ENCODE measurements at places on chromosomes 11 and 22.

GRCh38 chr11:47067401-47067800 is 109.3 kb downstream of the ARFGAP2 start:
- peak; percentile 49 for DNase-seq

DNA sequence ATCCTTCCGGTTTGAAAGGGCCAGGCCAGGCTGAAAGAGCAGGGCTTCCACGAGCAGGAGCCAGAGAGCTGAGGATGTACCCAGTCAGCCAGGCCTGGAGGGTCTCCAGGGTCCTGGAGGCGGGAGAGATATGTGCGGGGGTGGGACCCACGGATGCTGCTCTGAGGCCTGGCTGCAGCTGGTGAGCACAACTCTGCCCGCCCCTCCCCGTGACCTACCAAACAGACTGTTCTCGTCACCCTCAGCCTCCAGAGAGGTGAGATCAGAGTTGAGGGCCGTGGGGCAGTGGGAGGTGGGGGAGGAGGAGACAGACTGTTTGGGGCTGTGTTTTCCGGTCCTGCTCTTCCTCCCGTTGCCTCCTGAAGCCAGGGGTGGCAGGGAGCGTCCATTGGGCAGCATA is 42.2 kb downstream of the TRIOBP start:
- DNase-seq: no peak

DNA sequence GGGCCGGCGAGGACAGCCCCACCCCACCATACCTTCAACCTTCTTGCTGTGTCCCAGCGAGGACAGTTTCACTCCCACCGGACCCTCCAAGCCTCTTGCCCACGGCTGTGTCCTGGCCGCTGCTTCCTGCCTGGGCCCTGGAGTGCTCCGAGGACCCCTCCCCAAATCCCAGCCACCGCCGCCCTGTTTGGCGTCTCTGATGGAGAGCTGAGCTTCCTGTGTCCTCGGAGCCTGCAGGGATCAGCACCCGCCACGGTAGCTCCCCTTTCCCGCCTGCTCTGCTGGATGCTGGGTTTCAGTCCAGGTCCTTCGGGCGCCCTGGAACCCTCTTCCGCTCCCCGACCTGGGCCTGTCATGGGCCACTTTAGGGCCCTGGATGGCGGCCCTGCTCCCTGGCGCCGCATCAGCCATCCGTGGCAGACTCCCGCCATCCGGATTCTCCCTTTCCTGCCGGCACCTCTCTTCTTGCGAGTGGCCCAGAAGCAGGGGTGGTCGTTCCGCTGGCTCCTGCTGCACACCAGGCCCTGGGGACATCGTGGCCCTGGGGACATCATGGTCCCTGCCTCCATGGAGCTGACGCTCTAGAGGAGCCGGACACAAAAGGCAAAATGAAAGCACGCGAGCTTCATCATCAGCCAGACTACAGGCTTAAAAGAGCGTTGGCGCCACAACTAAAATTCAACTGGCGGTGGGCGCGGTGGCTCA is 34.3 kb upstream of the GAL start:
- DNase-seq: no peak

DNA sequence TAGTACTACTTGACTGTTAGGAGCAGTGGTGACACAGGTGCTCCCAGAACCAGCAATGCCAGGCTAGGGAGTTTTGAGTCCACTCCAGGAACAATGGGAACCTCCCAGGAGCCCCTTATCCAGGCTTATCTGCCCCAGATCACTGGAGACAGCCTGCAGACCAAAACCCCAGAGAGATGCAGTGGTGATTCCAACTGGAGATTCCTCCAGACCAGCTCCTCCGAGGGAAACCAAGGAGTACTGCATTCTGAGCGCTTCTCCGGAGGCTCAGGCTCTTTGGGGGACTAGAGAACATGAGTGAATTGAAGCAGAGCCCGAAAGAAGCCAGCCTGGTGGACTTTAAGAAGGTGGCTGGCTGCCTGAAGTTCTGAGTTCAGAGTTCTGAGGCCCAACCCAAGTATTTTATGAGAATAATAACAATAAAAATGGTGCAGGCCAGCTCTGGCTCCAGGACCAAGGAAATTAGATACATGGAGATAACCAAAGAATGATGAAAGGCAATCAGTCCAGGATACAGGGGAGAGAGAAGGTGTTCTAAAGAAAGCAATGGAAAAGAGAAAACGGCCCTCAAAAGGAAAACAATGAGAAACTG is 1.3 kb upstream of the TMEM25 start:
- DNase-seq: no peak

- no peak for DNase-seq
These were observed 73.8 kb upstream of the ARFGAP3 start for GRCh38 chr22:42930810-42931420.

- DNase-seq: no peak
These were observed 58.3 kb downstream of the LDLRAD3 start for GRCh38 chr11:36002196-36002595.

GRCh38 chr11:44004452-44005062 is 43.2 kb upstream of the ACCSL start:
- DNase-seq: no peak

DNA sequence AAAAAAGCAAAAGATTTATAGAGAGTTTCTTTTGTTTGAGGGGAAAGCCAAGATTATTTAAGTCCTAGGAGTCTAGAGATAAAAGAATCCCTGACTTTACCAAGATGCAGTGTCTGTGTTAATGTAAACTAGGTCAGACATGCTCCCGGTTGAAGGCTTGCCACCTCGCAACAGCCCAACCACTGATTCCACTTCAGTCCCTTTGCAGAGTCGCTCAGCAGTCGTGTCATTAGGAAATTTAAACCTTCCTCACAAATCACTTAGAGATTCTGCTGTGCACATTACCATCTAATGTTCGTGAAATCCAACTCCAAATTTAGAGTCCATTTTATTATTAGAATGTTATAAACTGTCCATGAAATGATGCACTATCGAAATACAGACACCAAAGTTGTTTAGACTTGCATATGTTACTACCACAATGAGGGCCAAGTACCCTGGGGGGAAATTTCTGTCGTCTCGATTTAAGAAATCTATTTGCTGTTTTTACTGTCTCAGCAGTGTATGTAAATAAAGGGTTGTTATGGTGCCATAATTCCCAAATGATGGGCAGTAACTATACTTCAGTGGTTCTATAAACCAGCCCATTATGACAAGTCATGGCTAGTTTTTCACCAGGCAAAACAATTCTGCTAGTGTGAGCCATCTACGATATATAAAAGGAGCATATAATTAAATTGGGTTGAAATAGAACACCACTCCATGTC is 101.4 kb upstream of the MTNR1B start:
- DNase-seq: no peak

- DNase-seq: no peak
These were observed 1.1 kb upstream of the MRGPRX4 start for GRCh38 chr11:18171377-18172000.

GRCh38 chr11:113802621-113803020 is 23.0 kb downstream of the CLDN25 start:
- DNase-seq: no peak

DNA sequence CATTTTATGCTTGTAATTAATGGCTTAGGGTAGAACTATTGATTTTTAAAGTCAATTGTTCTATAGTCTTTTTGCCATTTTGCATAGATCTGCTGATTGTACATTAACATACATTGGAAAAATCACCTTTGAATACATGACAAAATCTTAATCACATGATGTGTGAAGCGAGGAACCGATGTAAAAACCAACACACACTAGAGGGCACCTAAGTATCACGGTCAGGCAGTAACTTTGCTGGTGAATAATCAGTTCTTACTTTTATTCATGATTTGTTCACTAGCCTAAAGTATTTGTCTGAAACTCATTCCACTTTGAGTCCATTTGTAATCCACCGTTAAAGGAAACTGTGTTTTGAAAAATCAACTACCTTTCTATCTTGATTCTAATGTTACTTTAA is 28.2 kb downstream of the JHY start:
- DNase-seq: peak; percentile 3

DNA sequence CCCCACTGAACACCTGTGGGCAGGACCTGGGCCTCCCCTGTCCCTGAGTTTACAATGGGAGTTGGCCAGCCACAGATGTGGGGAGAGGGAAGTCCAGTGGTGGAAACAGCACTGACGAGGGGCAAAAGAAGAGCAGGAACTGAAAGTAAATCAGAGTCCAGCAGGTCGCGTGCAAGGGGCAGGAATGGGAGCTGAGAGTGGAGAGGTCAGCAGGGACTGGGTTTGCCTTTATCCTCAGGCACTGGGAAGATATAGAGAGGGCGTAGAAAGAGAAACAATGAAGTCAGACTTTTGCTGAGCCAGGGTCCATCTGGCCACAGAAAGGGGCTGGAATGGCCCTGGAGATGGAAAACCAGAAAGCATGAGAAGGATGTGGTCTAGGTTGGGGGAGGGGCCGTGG is 8.5 kb downstream of the P2RY6 start:
- no peak for DNase-seq

DNA sequence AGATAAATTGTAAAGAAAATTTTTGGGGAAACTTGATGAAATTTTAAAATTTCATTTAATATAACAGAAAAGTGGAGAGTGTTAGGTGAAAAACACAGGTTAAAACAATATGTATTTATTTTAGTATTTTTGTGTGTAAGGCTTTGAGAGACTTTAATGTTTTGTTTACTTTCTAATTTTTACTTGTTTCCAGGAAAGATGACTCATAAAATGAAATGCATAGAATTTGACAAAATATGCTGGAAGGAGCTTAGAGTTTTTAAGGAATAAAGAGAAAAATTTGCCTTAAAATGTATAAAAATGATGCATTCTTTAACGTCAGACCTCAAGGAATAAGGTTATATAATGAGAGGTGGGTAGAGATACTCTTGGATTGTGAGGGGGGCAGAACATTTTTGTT is 1205.1 kb upstream of the CNTN5 start:
- no peak for DNase-seq

DNA sequence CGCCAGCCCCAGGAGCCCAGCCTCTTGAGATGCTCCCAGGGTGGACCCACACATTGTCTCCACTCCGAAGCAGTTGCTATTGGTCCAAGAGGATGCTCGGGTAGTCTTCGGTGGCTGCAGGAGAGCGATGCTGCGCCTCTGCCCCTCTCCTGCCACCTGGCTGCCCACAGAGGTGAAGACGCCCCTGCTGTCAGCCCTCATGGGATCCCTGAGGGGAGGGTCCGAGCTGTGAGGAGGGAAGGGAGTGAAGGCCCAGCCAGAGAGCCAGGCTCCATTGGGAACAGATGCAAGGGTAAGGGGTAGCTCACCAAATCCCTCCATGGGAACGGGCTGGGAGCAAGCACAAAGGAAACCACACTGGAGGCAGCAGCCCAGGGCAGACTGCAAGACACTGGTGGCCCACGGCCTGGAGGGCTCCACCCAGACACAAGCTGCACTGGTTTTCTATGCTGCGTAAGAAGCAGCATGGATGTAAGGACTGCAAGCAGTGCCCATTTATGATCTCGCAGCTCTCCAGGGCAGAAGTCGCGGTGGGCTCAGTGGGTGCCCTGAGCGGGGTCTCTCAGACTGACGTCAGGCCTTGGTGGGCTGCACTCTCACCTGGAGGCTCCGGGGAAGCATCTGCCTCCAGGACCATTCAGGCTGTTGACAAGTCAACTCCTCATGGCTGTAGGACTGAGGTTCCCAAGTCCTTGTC is 15.7 kb downstream of the TSPAN32 start:
- DNase-seq: peak; percentile 40

GRCh38 chr22:23221351-23221804 is 41.1 kb downstream of the BCR start:
- DNase-seq: no peak

DNA sequence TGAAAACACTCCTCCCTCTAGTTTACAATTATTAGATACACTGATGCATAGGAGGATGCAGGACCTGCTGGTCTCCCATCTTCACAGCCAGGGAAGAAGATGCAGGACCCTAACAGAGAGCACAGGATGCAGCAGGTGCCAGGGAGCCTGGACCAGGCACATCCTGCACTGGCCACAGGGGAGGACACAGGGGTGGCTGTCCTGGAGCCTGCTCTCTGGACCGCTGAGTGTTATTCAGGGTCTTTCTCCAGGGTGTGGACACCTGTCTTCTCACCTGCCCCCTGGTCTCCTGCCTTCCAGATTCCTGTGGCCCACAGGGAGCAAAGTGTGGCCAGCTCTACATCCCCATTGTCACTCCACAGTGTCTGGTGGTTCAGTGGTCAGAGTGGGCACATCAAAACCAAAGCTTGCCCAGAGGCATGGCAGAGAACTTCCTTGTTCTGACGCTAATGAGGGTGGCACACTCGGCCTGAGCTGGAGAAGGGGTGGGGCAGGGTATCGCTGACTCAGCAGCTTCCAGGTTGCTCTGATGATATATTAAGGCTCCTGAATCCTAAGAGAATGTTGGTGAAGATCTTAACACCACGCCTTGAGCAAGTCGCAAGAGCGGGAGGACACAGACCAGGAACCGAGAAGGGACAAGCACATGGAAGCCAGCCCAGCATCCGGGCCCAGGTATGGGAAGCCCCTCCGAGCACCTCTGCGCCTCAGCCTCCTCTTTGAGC is at the start of gene APOBEC3A:
APOBEC3A (plus strand) TSS at position 564 of the 725 bp plus-strand sequence; CDS start at position 647, 83 bp downstream.
- DNase-seq: peak; percentile 74

GRCh38 chr11:96267496-96268032 is 75.4 kb downstream of the MAML2 start:
- no peak for DNase-seq

DNA sequence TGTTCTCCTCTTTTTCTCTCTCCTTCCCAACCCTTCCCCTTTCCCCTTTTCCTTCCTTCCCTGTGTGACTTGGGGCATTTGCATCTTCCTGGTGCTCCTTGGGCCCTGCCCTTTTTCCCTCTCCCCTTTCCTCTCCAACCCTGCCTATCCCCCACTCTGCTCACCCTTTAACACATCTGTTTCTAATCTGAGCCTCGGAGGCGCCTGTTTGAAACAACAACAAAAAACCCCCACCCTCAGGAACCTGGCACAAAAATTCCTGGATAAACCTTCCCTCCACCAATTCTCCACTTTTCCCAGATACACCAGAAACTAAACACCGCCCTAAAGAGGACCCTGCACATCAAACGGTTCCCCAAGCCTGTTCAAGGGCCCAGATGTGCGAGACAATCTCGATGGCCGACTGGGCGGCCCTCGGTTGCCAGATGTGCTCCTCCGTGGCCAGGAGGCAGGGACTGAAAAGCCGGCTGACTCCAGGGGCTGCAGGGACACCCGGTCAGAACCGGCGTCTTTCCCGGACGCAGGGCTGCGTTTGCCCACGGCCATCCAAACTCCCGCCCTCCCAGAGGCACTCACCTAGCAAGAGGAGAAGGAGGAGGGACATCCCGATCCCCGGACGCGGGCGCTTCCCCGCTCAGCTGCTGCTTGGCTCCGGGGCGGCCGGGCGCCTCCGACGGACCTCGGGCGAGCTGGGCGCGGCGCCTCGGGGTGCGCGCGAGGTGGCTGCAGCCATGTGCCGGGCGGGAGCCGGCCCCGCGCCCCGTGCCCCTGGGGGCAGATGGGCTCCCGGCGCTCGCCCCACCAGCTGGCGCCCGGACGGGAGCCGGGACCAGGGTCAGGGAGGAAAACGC is 486 bp downstream of the CLMP start:
- DNase-seq: no peak

- DNase-seq: no peak
These were observed 736.5 kb downstream of the DLG2 start for GRCh38 chr11:84890676-84891075.

- no peak for DNase-seq
These were observed 6.7 kb upstream of the RTN4RL2 start for GRCh38 chr11:57453543-57454177.

GRCh38 chr11:69396948-69397307 is 84.5 kb upstream of the LINC01488 start:
- DNase-seq: no peak

All from erythroblast (primary cell).